ENCODE measurements at places on chromosomes 11 and 22.
A peak's percentile ranks its signal among the peaks of the same experiment; 100 is the strongest.

DNA sequence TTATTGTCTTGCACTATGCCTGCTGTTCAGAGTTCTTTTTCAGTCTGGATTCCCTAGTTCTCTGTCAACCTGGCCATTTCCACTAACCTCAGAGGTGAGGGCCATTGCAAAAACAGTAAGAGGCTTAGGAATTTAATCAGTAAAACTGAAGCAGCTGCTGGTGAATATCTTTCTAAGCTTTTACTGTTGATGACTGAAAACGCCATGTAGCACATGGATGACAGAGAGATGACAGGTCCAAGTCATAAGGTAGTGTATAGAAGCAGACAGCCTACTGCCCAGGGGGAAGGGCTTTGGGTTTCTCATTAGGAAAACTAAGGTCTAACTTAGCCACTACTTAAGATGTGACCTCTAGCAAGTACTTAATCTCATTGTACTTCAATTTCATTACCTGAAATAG, 152.6 kb upstream of the DDI1 start:
- no peak for DNase-seq

DNA sequence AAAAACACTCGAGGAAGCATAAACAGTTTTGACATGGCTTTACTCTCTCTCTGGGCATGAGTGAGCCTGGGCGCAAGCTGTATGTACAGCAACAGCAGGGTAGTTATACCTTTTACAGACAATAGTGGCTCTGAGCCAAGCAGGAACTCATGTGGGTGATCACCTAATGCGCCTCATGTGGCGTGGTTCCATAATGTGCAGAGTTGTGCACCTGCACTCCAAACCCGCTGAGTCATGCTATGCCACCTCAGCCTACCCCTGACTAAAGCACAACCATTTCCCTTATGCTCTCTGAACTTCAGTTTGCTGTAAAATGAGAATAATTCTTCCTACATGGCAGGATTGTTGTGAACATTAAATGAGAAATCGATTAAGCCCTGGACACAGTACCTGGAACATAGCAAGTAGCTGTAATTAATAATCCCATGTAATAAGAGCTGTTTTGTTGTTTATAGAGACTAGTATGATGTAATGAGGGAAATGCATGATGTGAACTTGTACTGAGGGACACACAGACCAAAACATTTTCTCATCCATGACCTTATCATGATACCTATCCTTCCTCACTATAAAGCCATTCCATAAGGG, 71.6 kb downstream of the CCDC34 start:
- no peak for DNase-seq

DNA sequence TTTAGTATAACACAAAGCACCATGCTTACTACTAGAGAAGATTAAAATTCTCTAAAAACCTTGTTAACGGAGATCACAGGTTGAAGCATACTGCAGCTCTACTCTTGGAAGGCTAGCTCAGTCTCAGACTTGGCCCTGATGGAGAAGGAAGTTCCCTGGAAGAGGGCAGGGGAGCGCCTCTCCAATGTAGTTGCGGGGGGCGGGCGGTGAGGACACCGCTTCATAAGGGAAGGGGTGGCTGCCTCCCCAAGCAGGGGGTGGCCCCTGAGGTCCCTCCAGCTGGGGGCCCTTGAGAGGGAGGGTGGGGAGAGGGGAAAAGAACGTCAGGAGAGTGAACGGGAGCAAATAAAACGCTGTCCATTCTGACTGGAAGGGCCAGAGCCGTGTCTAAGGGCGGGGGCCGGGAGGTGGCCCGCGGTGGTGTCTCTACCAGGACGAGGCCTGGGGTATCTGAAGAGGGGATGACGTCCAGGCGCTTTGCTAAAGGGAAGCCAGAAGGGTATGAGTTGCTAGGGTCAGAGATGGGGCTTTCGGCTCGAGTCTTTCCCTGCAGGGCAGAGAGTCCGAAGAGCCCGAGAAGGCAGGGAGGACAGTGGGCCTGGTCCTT, 553 bp upstream of the USP47 start:
- no peak for DNase-seq

DNA sequence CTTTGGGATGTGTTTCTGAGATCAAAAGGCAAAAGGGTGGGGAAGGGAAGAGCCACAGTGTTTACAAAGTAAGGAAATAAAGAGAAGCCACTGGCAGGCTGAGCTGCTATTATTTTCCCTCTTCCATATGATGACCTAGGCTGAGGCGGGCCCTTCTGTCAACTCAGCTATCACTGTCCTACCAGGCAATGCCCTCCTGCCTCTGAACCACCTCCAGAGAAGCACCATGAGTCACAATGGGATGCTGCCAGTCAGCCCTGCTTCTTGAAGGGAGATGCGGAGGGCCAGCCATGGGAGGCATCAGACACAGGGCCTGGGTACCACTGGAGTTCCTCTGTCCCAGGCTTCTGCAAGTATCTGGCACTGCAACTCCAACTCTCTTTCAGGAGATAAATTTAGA, 107.9 kb upstream of the BID start:
- DNase-seq = no peak

DNA sequence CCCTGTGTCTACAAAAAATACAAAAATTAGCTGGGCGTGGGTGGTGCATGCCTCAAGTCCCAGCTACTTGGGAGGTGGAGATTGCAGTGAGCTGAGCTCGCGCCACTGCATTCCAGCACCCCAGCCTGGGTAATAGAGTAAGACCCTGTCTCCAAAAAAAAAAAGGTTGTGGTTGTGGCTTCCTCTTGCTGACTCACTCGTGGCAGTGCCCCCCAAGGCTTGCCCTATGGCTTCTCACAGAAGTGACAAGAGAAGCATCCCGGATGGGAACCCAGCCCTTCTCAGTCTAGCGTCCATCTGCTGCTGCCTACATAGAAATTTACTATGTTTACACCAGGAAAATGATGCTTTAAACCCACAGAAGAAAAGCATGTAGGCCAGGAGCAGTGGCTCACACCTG, 68.5 kb upstream of the PITPNB start:
- no peak for DNase-seq

- no peak for DNase-seq
Observed at GRCh38 chr22:31840585-31840984, 86.8 kb downstream of the DEPDC5 start.

DNA sequence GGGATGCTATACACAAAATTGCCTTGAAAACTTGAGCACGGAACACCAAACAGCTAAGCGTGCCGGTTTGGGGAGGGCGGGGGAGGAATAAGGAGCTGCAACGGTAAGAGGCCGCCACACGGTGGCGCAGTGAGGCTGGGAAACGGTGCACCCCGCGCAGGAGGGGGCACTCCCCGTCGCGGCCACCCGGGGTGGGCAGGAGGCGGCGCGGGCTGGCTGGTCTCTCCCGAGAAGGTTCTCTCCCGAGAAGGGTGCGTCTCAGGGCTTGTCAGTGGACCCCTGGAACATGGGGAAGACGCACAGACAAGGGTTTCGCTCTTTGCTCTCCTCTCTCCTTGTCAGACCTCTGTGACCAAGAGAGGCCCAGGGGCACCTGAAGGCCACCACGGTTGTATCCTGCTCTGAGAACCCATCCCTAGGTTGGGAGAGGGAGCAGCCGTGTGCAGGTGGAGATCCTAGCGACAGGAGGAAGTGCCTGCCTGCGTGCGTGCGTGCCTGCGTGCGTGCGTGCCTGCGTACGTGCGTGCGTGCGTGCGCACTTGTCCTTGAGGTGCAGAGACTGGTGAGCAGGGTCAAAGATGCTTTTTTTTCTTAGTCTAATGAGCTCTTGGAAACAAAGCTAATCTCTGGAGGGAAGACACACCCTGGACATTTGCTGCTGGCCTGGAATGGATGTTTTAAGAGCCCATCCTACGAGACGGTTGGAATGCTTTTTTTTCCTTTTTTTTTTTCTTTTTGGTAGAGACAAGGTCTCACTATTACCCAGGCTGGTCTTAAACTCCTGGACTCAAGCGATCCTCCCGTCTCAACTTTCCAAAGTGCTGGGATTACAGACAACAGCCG, 18.1 kb upstream of the JAM3 start:
- DNase-seq = peak; percentile 48

DNA sequence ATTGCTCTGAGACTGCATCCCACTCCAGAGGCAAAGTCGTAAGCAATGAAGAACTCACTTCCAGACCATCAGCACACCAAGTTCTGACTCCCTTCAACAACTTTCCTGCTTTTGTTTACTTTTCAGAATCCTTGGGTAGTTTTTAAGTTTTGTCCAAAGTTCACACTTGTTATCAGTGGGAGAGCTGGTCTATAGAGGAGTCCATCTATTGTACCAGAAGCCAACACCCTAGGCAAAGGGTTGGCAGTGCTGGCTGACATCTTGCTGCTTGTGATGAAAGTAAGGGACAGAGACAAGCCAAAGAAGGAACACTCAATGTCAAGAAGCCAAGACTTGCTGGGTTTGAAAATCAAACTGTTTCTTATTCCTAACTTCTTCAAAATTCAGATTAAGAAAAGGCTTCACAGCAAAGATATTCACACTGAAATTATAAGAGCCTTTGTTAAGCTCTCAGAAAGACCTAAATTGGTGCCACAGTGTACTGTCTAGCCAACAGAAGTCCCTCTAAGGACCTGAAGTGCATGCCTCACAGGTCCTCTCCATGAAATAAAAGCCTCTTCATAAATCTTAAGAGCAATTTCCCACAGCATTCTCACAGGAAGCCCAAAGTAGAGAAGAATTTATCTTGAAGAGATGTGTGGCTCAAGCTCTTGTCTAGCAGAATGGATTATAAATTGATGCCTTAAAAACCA, 21.5 kb upstream of the LINC01488 start:
- DNase-seq = no peak

GRCh38 chr11:33899400-33900037, 7.6 kb upstream of the LMO2 start:
- no peak for DNase-seq

DNA sequence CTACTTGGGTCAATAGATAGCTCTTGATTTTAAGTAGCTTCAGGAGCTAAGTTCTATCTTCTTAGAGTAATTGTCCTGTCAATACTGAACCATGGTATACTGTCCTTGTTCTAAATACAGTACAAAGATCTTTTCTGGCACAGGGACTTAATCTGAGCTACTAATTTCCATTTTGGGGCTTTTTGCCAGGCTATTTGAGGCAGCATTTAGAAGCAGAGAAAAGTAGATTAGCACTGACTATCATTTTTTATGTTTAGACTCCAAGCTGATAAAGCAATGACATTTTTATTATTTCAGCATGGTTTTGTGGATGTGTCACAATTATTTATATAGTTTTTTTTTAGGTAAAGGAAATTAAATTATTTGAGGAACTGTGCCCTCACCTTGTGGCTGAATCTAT, 163.2 kb downstream of the FAT3 start:
- no peak for DNase-seq

GRCh38 chr22:34416022-34416860, 496.0 kb upstream of the LARGE1 start:
- no peak for DNase-seq

GRCh38 chr11:17021511-17021910, 7.3 kb upstream of the PLEKHA7 start:
- no peak for DNase-seq

- no peak for DNase-seq
Observed at GRCh38 chr11:113023228-113023627, 62.0 kb downstream of the NCAM1 start.

DNA sequence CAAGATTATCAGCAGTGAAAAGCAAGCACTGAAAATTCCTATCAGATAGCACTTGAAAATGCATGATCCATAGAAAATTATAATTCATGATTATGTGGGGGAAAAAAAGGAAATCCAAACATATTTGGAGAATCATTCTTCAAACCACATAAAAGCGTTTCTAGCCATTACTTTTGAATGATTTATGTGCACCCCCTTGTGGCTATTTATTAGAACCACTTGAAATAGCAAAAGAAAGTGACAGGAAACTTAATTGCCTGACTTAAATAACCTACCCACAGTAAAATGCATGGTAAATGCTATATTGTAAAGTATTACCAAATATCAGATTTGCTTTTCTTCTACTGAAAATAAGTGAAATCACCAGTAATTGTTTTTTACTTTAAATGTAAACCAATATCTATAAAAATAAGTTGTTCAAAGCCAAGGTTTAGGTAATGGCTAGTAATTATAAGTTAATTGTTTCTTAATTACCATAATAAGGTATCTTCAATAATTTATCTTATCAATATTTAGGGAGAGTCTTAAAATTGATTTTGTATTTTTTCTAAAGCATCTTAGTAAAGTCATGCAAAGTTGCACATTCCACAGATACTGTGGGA, 168.5 kb downstream of the ARHGAP42 start:
- no peak for DNase-seq

GRCh38 chr11:76763573-76764346, 19.4 kb upstream of the TSKU start:
- DNase-seq = no peak

- DNase-seq = no peak
Observed at GRCh38 chr11:11270236-11270775, 82.7 kb downstream of the CSNK2A3 start.

DNA sequence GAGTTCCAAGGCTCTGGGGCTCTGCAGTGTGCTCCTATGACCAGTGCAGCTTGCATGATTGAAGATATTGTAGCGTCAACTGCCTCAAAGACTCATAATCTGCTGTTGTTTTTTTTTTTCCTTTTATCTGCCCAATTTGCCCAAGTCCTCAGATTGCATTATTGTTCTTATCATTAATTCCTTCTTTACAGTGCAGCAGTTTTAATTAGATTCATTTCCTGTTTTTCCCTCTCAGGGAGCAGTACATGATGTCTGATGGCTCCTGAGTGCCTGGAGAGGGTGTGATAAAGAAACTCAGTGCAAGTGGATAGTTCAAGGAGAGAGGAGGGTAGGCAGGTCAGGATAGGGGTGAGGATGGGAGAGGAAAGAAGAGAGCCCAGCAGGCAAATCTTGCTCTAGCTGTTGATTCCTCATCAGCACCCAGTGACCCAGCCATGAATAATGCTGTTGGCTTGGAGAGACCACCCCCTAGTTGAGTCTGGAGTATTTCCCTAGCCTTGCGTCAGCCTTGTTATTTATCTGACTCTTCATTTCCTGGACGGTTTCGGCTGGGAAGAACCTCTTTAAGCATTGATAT, 219.6 kb upstream of the SESN3 start:
- DNase-seq = no peak

DNA sequence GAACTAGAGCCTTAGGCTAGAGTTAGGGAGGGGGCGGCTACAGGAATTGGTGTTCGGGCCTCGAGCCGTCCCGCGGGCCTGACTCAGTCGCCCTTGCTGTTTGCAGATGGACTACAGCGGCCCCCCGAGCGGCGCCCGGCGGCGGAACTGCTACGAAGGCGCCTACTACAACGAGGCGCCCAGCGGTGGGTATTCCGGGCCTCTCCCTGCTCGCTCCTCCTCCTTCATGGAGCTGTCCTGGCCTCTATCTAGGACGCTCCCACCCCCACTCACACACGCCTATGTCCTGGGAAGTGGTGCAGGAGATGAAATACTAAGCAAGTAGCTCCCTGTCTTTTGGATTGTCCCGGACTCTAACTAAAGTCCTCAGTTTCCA, 1.4 kb downstream of the MYOD1 start:
- DNase-seq = no peak

DNA sequence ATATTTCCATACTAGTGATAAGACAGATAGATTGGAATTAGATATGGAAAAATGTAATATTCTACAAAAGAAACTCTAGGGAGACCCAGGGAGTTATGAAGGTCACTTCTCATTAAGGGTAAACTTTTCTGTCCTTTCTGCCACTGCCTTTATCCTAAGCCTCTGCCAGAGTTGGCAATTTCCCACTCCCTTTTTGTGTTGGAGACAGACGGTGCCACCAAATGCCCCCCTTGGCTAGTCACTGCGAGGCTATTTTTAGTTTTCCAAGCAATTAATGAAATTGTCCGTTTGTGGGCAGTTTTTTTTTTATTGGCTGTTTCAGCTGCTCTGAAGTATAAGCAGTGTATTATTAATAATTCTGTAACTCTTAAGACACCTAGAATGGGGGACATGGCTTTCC, 67.6 kb upstream of the TENM4 start:
- DNase-seq = no peak

Measured in stimulated activated naive B cell treated with anti-CD40 and anti-IgM and Interleukin-4, amounts not matched to agents 10 μg/mL and 1 μg/mL and 100 μg/mL, for 72 hours (primary cell).